LoVo (cell line): ENCODE measurements at places on chromosomes 3 and 15.

DNA sequence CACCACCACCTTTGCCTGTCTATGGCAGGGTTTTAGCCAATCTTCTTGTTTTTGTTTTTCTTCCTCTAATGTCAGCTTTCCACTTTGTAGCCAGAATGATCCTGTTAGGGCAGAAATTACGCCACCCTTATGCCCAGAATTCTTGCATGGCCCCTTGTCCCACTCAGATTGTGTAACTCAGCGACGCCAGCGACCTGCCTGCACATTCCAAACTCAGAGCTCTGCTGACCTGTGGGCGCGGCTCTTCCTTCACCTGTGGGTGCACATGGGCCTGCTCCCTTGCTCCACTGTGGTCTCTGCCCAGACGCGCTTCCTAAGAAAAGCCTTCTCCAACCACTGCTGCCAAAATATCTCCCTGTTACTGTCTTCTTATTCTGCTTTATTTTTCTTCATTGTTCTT lies 45.0 kb downstream of the MED12L start:
- no peak for DNase-seq

- no peak for DNase-seq
Observed at GRCh38 chr15:94053626-94054025, 177.7 kb upstream of the MCTP2 start.

DNA sequence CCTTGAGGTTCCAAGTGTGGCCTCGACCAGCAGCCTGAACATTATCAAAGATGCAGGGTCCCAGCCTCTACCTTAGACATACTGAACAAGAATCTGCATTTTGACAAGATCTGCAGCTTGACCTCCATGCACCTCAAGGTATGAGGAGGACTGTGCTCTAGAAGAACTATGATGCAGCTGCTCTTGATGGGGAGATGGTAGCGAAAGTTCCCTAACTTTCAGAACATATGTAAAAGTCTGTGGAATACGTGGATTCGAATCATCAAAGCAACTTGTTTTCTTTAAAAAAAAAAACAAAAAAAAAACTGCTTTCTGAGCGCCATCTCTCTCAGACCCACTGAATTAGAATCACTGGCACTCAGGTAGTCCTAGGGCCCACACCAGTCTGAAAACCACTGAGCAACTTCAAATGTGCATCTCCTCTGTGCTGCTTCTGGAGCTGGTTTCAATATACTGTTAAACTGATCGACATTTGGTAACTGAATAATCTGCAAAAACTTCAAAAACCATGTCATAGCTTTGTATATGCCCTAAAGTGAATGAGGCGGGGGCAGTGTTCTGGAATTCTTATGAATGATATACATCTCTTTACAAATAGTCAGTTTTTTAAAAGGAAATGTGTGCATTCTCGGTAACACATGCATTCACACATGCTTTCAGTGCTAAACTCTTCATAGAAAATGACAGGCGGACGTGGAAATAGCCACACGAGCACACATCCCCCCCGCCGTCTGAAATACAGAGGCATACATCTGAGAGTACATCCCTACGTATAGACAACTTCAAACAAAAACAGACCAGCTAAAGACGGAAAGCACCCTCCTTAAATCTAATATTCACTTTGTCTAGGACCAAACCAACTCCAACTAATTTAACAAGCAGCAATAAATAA lies 128.8 kb downstream of the FOXP1 start:
- no peak for DNase-seq

DNA sequence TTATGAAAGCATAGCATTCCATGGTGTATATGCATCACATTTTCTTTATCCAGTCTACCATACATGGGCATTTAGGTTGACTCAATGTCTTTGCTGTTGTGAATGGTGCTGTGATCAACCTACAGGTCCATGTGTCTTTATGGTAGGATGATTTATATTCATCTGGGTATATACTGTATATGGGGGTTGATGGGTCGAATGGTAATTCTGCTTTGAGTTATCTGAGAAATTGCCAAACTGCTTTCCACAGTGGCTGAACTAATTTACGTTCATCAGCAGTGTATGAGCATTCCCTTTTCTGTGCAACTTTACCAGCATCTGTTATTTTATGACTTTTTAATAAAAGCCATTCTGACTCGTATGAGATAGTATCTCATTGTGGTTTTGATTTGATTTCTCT lies 662.4 kb upstream of the BCHE start:
- no peak for DNase-seq

GRCh38 chr3:132236701-132237651 lies 80.2 kb upstream of the ACP3 start:
- DNase-seq: no peak

DNA sequence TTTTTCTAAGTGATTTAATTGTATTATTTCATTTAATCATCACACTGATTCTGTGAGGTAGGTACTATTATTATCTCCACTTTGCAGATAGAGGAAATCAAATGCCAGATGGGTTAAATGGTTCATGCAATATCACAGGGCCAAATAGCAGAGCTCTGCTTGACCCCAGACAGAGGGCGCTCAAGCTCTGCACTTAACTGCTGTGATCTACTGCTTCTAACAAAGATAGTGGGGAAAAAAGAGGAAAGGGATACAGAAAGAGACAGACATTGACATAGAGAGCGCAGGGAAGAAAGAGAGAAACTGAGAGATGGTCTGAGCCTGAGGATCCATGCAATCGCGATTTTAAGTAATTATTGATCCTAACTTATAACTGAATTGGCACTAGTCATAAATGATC lies 279.1 kb upstream of the THRB start:
- DNase-seq: peak; percentile 59

DNA sequence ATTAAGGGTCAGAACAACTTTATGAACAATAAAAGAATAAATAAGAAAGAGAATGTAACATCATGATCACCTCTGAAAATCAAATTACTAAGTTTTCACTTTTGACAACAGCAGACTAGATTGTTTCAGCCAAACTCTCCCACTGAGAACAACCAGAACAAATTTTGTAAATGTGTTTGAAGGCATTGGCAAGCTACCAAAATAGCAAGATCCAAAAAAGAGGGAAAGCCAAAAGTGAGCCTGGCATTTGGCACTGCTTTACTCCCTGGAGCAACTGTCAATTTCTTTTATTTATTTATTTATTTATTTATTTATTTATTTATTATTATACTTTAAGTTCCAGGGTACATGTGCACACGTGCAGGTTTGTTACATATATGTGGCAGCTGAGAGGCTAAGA lies 67.2 kb downstream of the CFAP44 start:
- DNase-seq: no peak

- no peak for DNase-seq
Observed at GRCh38 chr15:58734859-58735258, 14.6 kb downstream of the ADAM10 start.

- DNase-seq: no peak
Observed at GRCh38 chr3:192833177-192833890, 84.3 kb downstream of the MB21D2 start.

GRCh38 chr3:29346828-29347227 lies 66.0 kb downstream of the RBMS3 start:
- DNase-seq: no peak

- DNase-seq: no peak
Observed at GRCh38 chr15:52206446-52206845, 15.3 kb upstream of the GNB5 start.
